Left ventricle myocardium superior (tissue), 1 donor: ENCODE measurements at places on chromosomes 4 and X. TPM values are rescaled to one million over a fixed set of nuclear protein-coding genes. Genes with fewer than 3 reads are reported as not detected.

DNA sequence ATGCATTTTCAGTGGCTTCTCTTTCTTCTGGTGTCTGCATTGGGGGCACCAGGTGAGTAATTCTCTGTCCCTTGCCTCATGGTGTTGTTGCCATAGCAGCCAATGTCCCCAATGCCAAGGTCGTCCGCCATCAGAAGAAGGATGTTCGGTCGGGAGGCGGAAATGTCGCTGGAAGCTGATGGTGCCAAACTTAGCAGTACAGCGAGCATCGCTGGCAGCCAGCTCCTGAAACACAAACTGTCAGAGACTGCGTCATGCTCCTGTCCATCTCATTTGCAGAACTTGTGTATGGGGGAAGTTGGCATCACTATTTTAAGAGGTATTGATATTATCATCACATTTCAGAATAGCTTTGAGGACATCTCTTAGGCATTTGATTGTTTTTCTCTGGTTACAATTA is 29.1 kb upstream of the ARSD start:
- DNase-seq: peak; percentile 25

GRCh38 chr4:83240379-83240875 is 44.2 kb downstream of the COQ2 start:
- DNase-seq: no peak

SLITRK2 gene
- 0.45 TPM for total RNA-seq

PRDM5 gene
- 7.6 TPM for total RNA-seq

DDIT4L gene
- 0.37 TPM for total RNA-seq

IRS4 gene
- total RNA-seq: not detected

DNA sequence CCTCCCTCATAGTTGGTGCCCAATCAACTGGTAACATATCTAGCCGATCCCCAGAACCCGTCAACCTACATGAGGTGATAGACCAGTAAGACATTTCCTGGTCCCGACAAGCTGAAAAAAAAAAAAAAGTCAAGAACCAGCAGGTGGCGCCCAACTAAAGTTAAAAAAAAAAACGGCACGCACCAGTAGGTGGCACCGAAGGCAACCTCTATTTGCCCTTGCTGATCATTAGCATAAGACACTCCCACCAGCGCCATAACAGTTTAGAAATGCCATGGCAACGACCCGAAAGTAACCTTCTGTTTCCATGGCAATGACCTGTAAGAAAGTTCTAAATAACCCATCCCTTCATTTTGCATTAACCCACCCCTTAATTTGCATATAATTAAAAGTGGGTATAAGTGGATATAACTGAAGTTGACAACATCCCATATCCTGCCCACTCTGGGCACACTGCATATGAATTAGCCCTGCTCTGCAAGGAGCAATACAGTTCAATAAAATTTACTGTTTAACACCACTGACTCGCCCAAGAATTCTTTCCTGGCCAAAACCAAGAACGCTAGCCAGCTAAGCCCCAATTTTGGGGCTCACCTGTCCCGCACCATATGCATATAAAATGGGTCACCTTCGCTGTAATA is 83.9 kb upstream of the SPANXB1 start:
- no peak for DNase-seq
